ENCODE measurements at places on chromosomes 3 and 15.

DNA sequence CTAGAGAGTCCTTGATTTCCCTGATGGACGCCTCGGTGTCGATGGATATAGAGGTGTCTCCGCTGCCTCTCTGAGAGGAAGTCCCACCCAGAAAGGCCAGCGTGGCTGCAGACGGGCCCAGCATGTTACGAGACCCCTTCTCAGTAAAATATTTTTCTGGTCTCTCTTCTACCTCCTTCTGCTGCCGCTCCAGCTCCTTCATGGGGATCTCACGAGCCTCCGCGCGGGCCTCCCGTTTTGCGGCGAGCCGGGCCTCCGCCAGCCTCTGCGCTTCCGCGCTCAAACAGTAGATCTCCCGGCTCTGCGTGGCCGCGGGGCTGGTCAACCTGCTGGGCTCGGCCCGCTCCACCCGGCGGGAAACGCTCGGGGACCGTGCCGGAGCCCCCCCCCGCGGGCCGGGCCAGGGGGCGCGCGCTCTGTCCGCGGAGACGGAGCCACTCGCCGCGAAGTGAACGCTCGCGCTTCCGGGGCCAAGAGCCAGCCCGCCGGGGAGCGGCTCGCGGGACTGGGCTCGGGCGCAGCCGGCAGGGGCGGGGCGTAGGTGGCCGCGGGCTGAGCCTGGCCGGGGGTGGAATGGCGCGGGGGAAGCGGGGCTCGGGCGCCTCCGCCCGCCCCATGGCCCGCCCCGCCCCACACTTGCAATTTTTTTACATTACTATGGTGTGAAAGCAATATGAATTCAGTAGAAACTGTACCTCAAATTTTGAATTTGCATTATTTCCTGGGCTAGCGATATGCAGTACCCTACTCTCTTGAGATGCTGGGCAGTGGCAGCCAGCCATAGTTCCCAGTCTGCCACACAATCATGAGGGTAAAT lies 10.2 kb upstream of the KCNMB3 start:
- DNase-seq = peak; percentile 75

- no peak for DNase-seq
Observed at GRCh38 chr3:142943870-142944269, 19.6 kb downstream of the PAQR9 start.

GRCh38 chr3:56754741-56755417 lies 46.9 kb downstream of the ARHGEF3 start:
- DNase-seq = peak; percentile 37

- no peak for DNase-seq
Observed at GRCh38 chr3:189995129-189995528, 125.6 kb downstream of the P3H2 start.

DNA sequence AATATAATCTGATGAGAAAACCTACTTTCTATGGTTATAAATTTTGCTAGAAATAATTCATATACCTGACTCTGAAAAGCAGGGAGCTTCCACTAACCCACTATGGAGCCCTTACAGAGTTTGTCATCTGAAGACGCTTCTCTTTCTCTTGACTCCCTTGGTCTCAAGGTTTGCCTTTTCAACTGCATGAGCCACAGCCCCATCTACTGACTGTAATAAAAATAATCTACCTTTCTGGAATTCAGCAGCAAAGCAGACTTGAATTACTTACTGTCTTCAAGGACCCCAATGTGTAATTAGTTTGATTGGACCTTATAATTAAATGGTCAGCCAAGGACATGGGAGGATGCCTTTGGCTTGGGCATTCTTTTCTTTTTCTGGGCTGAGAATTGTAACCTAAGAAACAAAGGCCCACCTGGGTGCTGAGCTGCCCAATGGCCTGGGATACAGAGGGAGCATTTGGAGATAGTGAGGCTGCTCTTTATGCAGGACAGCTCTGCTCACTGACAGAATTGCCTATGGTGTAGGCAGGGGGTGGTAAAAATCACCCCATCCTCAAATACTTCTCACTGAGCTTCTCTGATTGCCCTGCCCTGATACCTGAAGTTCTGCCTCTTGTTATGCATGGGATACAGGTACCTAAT lies 178.6 kb upstream of the TRIM42 start:
- no peak for DNase-seq

- DNase-seq = no peak
Observed at GRCh38 chr3:133379926-133380325, 19.9 kb upstream of the BFSP2 start.

DNA sequence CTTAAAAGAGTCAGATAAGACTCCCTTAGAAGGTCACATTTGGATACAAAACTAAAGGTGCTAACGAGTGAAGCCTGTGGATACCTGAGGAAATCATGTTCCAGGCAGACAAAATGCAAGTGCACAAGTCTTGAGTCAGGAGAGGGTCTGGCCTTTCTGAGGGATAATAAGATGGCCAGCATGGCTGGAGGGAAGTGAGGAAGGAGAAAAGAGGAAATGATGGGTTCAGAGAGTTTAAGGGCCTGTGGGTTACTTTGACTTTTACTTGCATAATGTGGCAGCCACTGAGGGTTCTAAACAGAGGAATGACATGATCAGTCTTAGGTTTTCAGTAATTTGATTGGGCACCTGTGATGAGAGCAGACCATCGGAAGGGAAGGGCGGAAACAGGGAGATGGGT lies 3.5 kb upstream of the ROPN1B start:
- DNase-seq = no peak

- DNase-seq = no peak
Observed at GRCh38 chr15:89784686-89784960, 8.5 kb downstream of the MESP2 start.

DNA sequence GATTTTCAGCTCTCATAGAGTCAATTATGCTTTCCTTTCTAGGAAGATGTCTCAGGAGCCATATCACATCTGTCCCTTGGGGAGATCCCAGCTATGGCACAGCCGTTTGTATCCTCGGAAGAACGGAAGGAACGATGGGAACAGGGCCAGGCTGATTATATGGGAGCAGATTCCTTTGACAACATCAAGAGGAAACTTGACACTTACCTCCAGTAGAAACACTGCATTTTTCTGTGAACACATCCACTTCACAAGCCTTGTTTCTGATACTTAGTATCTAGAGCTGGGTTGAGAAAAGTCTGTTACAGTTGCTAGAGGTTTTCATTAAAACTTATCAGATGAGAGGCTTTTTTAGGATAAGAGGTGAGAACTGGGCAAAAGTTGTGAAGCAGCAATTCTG lies 35.4 kb downstream of the GYG1 start:
- DNase-seq = no peak

GRCh38 chr15:52383100-52383588 lies 87.5 kb upstream of the MYO5C start:
- no peak for DNase-seq

DNA sequence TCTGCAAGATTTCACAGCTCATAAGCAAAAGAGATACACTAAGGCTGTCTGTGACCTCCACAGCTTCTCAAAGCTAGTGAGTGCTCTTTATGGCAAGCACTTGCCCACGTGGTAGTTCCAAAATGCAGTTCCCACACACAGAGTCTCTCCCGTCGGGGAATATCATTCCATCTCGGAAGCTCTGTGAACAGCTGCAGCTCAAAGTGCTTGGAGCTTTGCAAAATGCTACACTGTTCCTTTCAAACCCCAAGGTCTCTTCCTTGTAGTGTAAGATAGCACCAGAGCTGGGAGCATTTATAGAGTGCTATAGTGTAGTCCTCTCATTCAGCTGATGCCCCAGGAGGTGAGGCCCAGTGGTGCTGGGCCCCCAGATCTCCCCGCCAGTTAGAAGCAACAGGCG lies 36.1 kb downstream of the ST6GAL1 start:
- DNase-seq = no peak

DNA sequence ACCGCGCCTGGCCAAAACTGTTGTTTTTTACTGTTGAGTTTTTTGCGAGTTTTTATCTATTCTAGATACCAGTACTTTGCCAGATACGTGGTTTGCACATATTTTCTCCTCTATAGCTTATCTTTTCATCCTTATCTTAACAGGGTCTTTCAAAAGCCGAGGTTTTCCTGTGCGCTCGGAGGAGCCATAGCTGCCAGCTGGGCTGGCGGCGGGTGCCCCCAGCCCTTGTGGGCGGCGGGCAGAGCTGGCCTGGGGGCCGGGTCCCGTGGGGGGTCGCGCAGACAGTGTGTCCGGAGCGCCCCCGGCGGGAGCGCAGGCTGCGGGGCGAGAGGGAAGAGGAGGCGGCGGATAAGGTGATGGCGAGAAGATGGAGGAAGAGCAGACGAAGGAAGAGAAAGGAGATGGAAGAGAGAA lies 11.1 kb upstream of the EIF4A2 start:
- DNase-seq = peak; percentile 43

- no peak for DNase-seq
Observed at GRCh38 chr3:5297895-5298294, 110.4 kb downstream of the EDEM1 start.

- DNase-seq = no peak
Observed at GRCh38 chr3:150299201-150299600, 108.9 kb upstream of the TSC22D2 start.

GRCh38 chr3:72844436-72844993 lies 3.7 kb downstream of the SHQ1 start:
- no peak for DNase-seq

DNA sequence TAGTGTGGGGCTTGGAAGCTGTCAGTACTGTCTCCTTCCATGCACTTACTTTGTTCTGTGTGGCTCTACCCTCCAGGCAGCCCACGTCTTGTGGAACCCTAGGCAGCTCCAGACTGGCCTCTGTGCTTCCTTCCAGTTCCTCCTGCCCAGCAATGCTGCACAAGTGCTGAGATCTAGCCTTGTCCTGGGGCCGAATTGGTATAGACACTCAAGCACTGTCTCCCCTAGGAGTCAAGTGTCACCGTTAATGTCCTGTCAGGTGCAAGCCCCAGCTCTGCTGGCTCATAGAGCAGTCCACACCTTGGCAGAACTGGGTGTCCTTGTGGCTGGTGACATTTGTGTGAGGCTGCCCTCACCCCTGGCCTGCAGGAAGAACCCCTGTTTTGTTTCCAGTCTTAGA lies 130.1 kb downstream of the EEFSEC start:
- no peak for DNase-seq

- DNase-seq = no peak
Observed at GRCh38 chr15:70264014-70264582, 166.4 kb upstream of the TLE3 start.

GRCh38 chr15:77251662-77252061 lies 168.2 kb downstream of the PEAK1 start:
- DNase-seq = no peak

GRCh38 chr3:54527521-54527920 lies 400.3 kb downstream of the LRTM1 start:
- DNase-seq = no peak
